ENCODE measurements at places on chromosomes 2 and 18.

DNA sequence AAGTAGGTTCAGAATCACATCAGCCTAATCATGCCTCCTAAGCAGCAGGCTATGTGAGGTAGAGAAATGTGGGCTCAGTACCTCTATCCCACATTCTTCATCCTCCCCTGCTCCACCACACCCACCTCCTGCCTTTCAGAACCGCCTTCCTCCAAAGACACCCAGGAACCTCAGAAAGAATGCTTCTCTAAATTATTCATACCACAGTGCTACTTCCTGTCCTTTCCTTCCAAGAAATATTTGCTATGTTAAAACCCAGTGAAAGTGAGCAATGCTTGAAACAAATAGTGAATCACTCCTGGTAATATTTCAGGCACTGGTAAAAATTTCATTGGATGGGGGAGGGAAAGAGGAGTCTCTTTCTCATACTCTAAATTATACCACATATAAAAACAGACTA, 24.0 kb upstream of the CREB1 start:
- peak; percentile 73 for DNase-seq

DNA sequence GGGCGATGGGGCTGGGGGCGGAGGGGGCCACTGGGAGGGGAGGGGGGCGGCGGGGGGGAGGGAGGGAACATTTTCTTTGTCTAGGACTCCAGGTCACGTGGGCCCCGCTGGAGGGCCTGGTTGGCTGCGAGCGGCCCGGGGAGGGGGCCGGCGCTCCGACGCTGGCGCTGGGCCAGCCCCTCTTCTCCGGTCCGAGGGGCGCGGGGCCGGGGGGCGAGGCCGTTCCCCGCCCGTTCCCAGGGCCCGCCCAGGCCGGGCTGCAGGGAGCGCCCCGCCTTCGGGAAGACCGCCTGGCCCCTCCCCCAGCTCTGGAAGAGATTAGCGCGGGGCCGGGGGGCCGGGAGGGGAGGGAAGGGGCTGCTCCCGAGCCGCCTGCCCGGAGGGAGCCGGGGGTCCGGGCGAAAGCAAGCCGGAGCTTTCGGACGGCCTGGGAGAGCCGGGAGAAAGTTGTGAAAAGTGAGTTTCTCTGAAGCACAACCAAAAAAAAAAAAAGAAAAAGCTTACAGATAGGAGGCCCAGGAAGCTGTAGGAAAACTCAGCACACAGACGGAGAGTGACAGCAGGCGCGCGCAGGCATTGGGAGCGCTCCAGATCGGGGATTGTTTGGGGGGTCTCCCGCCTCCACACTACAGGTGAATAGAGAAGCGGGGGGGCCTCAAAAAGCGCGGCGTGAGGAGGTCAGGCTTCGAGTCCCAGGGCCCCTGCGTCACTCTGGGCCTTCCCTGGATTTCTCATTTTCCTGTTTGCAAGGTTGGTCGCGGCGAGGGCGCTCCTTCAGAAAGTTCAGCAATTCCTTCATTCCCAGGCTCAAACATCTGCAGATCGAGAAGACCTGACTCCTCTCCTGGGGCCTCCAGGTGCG, 84.1 kb upstream of the POMC start:
- no peak for DNase-seq

DNA sequence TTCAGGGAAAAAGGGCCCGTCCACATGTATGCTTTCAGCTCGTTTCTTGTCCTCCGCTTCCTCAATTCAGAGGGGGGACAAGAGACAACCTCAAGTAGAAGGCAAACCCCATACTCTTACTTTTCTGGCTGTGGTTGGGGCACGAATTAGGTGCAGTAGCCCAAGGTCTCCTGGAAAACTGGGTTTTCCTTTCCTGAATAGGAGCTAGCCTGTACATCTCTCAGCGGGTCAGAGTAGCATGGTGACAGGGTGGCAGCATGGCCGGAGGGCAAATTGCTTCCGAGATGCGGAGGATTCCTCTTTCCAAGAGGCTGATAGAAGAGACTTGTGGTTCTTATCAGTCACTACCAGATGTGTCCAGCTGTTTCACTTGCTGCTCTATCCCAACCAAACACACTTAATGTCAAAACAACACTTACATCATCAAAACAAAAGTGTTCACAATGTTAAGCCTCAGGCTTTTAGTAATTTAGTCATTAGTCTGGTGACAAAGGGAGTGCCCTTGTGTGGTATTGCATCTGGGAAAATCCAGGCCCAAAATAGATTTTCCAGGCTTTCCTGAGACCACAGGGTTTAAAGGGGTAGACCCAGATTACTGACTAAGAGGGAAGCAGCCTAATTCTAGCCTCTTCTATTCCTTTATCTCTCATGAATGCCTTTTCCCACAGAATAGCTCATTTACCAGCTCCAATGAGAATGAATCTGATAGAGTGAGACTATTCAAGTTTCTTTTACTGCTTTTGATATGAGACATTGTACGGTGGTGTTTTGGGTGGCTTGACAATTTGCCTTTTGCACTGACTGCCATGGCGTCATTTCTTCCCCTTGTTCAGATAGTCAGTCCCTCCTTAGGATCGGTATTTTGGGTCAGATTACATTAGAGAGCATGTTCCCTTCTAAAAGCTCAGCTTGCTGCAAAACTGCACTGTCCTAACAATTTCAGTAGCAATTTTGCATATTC, 162.0 kb downstream of the LTBP1 start:
- peak; percentile 46 for DNase-seq

DNA sequence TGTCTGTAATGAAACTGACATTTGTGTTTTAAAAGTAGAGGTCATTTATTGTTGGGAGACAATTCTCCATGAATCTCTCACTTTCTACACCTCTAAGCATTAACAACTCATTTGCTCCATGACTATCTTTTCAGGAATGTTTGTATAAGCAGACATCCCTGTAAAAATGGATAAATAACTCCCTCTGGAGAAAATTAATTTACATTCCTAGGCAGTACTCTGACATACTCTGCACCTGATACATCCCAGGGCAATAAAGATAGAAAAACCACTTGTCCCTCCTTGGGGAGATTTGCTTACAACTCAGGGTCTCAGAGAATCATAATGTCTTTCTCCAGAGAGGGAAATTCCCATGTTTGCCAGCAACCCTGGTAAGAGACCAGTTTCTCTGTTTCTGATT, 1037.7 kb upstream of the SLC39A10 start:
- no peak for DNase-seq

GRCh38 chr2:138112536-138112935, 148.3 kb downstream of the HNMT start:
- DNase-seq: no peak

DNA sequence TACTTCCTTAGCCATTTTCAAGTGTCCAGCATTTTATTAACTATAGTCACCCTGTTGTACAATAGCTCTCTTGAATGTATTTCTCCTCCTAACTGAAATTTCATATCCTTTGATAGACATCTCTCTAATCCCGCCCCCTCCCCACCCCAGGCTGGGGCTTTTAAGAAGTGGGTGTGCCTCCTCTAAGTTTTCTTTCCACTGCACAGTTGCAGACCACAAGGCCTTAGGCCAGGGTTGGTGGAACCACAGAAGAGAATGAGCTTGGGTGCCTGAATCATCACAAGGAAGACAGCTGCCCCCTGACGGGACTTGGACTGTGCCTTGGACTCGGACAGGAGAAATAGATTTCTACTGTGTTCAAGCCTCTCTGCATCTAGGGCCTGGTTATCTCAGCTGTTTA, 193.4 kb downstream of the HAUS1 start:
- no peak for DNase-seq

- DNase-seq: no peak
Observed at GRCh38 chr2:238182362-238182761, 21.1 kb downstream of the ILKAP start.

DNA sequence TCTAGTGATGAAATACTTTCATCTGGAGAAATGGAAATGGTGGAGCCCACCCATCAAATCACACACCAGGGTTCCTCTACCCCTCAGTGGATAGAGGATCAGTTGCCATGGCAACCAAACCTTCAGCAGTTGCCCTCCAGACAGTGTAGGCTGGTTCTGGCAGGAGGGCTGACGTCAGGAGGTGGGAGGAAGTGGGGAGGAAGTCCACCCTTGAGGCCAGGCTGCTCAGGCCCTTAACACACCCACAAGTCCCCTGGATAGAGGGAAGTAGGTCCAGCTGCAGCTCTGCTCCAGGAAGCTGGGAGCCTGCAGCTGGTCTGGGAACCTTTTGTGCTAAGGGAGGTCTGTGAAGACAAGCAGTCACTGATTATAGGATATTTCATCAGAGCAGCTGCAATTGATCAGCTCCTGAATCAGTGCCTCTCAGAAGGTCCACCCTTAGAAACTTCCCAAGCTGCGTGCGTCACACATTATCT, 186.6 kb downstream of the MTX2 start:
- DNase-seq: no peak

DNA sequence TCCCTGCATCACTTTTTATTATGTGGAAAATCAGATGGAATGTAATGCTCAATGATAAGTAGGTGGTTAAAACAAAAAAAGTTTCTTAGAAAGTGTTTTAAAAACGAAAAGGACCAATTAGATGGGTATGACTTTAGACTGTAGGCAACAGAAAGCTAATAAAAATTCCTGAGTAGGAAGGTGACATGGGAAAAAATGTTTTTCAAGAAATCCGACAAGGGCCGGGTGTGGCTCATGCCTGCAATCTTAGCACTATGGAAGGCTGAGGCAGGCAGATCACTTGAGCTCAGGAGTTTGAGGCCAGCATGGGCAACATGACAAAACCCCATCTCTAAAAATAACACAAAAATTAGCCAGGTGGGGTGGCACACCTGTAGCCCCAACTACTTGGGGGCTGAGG, 126.1 kb downstream of the THADA start:
- no peak for DNase-seq

GRCh38 chr2:134532537-134532936, 186.3 kb downstream of the TMEM163 start:
- no peak for DNase-seq

DNA sequence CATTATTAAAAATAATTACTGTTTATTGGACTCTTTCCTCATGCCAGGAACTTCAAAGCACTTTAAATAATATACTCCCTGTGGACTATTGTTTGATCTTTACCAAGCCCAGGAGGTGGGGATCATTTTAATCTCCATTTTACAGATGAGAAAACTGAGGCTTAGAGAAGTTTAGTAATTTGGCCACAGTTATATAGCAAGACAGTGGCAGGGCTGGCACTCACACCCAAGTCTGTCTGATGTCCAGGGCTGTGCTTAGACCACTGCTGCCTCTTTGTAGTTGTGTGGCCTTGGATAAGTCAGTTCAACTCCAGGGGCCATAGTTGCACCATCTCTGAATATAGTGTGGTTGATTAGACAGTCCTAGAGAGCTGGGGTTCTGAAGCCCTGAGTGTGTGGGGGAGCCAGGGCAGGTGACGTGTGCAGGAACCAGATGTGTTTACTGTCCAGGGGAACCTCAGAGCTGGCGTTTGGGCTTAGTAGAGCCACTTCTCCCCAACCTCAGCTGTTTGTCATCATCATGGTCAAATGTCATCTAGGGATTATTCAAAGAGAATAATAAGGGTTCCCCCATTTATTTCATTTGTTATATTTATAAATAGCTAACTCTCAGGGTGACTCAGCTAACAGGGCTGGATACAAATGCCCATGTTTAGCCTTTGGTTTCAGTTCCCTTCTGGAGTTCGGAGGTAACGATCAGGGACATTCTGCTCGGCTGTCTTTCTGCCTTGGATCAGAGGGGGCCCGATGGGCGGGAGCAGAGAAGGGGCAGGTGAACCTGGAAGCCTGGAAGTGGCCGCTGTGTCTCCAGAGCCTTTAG, 68.0 kb downstream of the BOLA3 start:
- peak; percentile 83 for DNase-seq

DNA sequence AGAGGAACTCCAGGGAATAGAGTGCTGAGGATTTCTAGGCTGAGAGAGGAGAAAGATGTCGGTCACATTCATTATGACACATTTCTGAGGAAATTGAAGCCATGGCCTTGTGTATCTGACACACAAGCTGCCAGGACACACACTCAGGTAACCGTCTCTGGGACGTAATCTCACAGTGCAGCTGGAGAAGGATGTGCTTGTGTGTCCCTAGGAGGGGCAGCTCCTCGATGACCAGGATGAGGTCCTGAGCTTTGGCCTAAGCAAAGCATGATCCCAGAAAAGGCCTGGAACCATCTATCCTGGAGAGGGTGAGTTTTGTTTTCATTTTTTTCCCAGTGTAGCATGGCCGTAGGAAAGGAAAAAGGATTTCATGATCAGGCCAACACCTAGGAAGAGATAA, 102.2 kb downstream of the CAPN13 start:
- no peak for DNase-seq

DNA sequence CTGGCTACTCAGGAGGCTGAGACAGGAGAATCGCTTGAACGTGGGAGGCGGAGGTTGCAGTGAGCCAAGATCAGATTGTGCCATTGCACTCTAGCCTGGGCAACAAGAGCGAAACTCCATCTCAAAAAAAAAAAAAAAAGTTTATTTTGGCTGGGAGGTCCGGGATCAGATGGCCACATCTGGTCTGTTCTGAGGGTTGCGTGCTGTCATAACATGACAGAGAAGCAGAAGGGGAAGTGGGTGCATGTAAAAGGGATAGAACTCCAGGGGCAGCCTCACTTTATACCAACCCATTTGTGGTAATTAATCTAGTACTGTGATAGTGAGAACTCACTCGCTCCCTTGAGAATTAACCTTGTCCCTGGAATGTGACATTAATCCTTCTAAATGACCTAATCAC, 101.2 kb downstream of the PTPN4 start:
- no peak for DNase-seq

DNA sequence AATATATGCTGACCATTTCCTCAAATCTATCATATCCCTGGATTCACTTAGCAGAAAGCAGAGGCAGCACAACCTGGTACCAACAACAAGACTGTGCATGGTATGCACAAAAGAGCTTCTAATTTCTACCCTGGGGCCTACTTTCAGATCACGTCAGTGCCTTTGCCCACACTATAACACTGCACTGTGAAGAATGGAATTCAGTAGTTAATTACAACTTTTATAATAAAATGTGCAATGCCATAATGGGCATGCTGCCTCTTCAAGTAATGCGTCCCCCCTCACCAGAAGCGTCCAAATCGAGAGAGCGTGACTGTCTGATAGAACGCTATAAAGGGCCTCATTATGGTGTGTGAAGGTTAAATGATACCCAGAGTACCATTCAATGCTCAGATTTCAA, 328.1 kb upstream of the PKDCC start:
- no peak for DNase-seq

- DNase-seq: no peak
Observed at GRCh38 chr2:82795446-82795845, 1663.6 kb downstream of the SUCLG1 start.

GRCh38 chr2:197809064-197809463, 4.7 kb downstream of the PLCL1 start:
- DNase-seq: no peak

DNA sequence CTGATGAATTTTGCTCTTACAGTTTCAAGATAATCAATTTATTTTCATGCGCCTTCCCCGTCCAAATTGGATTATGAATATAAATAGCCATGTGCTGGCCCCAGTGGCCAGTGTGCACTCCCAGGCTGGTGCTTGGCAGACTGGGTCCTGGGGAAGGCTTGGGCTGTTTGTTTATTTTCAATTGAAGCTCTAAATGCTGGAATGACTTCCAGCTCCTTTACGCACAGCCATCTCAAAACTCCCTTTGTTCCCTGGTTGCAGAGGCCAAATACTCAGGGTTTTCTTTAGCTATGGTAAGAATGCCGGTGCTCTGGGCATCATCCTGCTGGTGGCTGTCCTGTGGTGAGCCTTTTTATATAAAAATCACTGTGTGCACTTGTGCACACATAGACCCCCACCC, 131.5 kb downstream of the PRKCE start:
- DNase-seq: no peak

GRCh38 chr2:159921752-159922404, 123.9 kb upstream of the CD302 start:
- peak; percentile 63 for DNase-seq
